Activated CD4-positive, alpha-beta T cell treated with anti-CD3 and anti-CD28 coated beads for 24 hours (primary cell): ENCODE measurements at places on chromosomes 1 and 21.

DNA sequence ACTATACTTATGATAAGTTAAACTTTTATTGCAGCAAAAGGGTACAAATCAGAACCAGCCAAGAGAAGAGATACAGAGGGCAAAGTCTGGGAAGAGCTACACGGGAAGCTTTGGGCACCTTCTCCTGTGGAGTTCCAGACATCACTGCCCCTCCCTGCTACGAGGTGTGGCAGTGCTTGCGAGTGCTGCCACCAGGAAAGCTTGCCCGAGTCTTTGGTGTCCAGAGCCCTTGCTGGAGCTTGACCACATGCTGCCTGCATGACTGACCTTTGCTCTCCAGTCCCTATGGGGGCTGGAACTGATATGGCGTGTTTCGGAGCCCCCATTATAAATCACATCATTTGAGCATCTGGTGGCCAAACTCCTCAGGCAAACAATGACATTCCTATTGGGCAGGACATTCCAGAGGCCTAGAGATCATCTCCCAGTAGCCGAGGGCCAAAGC is 23.4 kb downstream of the PLEKHO1 start:
- DNase-seq = no peak

GRCh38 chr1:187067160-187067559 is 238.4 kb downstream of the PLA2G4A start:
- no peak for DNase-seq

DNA sequence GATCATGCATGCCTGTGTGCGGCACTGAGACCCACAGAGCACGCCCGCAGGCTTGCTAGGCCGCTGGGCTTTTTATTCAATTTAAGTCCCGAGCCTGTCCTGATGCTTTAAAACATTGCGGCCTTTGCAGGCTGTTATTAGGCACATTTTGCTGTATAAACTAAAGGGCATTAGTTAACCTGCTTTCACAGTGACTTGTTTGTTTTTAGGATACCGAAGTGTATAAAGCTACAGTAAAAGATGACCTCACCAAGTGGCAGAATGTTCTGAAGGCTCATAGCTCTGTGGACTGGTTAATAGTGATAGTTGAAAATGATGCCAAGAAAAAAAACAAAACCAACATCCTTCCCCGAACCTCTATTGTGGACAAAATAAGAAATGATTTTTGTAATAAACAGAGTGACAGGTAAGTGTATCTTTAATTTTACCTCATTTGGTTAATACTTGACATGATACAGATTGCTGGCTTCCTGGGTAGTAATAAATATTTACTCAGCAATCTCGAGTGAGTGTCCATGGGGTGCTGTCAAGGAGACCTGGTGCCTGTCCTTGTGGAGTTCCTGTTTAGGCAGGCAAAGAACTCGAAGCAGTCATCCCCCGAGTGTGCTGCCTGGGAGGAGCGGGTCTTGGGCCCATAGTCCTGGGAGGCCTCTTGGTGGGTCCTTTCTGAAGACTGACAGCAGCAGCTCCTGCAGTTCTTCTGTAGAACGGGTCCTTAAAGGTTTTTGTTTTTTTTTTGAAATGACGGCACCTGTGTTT is 40.1 kb downstream of the TRAPPC10 start:
- no peak for DNase-seq

GRCh38 chr21:26320596-26320995 is 150.0 kb upstream of the APP start:
- no peak for DNase-seq

GRCh38 chr1:9629445-9630201 is 21.9 kb upstream of the PIK3CD start:
- peak; percentile 66 for DNase-seq

GRCh38 chr1:174358786-174359453 is 88.8 kb upstream of the GPR52 start:
- DNase-seq = no peak

DNA sequence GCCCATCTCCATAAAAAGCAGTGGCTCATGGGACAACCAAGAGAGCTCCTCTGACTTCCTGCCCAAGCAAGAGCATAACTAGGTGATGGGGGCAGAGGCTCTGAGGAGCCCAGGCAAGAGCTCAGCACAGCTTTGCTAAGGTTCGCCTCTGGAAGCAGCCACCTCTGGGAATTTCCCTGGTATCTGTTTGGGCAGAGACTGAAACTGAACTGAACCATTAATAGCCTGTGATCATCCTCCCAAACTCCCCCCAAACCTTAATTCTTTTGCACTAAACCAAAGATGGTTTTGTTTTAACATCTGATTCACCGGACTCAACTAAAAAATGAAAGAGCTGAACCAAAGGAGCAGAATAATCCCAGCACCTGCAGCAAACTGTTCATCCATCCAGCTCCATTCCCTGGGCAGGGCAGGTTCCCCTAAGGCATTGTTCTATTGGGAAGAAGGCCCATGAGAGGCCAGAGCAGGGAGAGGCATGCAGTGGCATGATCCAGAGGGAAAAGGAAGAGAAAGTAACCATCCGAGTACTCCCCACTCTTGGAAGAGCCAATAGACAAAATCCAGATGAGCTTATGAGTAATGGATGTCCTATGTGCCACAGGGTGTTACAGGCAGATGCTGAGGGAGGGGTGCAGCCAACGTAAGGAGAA is 77.8 kb upstream of the KAZN start:
- DNase-seq = no peak

DNA sequence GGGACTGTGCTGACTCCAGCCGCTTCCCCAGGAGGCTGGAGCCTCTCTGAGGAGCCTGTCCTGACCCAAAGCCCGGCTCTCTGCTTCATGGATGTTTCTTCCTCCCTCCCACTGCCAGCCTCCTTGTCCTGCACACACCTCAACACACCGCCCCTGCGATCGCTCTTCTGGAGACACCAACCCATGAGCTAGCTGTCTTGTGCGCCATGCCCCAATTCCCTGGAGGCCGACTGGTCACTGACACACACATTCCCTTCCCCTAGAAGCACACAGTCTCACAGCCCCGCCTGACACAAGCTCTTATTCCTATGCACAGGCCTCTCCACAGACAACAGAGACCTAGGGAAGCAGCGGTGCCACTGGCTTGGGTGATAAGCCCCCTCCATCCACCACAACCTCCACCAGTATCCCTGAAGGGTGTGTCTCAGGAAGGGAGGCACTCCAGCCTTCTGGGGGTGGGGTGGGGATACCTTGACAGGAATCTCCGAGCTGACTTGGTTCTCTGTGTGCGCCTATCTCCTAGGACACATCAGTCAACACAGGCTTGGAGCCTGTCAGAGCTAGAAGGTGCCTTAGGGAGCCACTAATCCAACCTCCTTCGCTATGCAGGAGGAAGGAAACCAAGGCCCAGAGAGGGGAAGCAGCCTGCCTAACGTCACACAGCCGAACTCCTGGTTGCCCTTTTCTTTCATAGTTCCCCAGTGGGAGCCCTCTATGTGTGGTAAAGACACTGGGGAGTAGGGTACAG is 31.1 kb downstream of the AHDC1 start:
- DNase-seq = no peak
